Activated CD8-positive, alpha-beta memory T cell treated with anti-CD3 and anti-CD28 coated beads for 1 hour (primary cell): ENCODE measurements at places on chromosomes 7 and 10.

DNA sequence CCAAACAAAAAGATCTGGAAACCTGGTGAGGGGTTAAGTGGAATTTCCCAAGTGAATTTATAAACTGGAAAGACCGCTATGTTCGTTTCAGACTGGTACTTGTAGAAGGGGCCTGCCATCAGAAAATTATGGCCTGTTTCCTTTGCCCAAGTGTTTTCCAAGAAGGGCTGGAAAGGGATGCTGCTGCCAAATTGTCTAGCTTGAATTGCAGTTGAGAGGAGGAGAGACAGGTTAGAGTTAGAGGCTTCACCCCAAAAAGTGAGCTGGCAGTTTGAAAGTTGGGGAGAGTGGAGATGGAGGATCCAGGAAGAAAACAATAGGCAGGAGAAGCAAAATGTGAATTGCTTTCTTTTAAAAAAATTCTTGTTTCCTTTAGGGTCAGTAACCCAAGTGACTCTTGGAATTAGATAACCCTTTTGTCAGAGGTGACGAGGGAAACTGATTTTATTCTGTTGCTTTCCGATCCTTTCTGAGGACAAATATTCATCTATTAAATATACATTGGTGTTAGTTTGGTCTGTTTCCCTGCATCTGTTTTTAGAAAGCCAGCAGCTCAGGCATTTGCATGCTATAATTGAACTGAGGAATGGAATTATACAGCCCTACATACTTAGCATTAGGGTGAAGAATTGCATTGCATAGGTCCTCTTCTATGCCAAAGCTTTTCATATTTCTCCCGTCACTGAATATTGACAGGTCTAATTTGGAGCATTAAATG, 82.5 kb upstream of the PRR15 start:
- no peak for DNase-seq

- no peak for DNase-seq
Observed at GRCh38 chr10:90602862-90603610, 254.8 kb downstream of the HTR7 start.

DNA sequence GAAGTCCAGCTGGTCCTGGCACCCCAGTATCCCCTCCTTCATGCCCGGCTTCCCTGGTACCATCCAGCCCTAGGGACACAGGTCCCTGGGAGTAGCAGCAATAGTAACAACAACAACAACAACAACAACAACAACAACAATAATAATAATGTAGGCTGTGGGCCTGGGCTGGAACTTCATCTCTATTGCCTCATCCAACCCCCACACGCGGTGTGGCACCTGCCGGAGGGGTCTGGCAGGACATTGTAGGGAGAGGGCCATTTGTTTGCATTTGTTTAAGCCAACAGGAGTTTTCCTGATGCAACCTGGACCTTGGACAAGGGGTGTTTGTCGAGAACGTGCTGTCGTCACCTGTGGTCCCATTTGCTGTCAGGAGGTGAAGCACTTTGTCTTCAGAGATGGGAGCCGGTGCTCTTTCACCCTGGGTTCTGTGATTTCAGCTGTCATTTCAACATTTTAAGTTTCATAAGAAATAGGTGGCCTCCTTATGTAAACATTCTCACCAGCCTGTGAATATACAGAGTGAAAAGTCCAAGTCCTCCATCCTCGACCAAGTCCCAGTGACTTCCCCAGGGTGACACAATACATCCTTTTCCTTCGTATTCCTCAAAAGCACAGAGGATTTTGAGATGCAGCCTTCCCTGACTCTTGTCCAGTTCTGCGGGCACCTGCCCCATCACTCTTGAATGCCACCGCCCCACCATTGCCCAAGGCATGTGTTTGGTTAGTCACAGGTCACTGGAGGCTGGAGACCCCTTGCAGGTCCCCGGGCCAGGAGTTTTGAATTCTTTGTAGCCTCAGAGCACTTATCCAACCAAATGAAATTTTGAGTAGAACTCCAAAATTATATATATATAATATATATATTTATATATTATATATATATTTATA, 9.2 kb downstream of the LHPP start:
- DNase-seq: no peak

DNA sequence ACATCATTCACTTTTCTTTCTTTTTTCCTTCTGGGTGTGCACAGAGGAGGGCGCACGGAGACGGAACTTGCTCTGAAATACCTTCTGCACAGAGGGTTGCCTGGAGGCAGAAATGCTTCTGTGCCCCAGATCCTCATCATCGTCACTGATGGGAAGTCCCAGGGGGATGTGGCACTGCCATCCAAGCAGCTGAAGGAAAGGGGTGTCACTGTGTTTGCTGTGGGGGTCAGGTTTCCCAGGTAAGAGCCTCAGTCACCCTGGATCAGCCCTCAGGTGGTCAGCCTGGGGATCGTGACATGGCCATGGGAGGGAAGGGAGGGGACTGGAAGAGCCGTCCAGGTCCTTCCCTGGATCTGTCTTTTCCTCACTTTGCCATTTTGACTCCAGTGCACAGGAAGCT, 33.6 kb downstream of the VWA2 start:
- DNase-seq: no peak

DNA sequence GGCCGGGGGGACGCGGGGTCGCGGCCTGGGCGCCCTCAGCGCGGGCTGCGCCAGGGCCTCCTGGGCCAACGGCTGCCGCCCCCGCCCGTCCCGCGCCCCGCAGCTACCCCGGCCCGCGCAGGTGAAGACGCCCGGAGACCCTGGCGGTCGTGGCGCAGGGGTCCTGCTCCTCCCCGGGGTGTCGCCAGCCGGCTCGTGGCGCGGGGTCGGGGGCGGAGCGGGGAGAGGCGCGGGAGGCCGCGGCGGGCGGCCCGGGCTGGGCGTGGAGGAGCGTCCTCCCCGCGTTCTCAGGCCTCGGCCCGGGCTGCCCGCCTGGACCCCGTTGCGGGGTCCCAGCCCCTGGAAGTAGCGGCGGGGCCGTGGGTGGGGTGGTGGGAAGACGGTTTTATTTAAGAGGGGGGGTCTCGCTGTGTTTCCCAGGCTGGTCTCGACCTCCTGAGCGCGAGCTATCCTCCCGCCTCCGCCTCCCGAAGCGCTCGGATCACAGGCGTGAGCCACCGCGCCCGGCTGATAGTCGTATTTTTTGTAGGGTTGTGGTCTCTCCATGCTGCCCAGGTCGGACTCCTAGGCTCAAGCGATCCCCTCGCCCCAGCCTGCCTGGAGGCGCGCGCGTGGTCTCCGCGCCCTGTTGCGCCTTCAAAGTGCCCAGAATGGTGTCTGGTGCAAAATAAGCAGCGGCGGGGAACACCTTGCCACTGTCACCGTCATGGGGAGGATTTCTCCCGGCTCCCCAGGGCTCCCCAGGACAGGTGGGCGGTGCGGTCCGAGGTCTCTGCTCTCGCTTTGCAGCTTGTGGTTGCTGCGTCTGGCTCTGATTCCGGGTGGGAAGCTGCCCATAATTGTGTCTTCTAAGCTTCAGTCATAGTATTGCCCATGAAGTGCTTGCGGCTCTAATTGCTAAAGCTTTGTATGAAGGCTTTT, 15.3 kb upstream of the SUN1 start:
- DNase-seq: no peak

- DNase-seq: no peak
Observed at GRCh38 chr7:14045651-14046050, 56.2 kb upstream of the ETV1 start.

GRCh38 chr10:123665491-123666286, 466 bp upstream of the GPR26 start:
- no peak for DNase-seq

DNA sequence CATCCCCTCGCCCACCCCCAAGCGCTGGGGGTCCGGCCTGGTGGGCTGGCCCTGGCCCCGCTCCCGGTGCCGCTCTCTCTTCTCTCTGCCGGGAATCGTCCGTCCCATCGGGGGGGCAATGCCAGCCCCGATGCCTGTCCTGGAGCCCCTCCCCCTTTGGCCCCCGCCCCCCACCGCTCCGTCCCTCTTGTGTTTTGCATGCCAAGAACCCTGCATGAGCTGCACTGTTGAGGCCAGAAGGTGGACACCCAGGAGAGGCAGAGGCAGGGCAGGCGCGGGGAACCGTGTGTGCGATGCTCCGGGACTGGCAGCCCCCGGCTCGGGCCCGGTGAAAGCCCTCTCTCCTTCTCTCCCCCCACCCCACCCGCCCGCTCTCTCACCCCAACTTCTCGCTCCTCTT, 22.1 kb upstream of the HSPB1 start:
- DNase-seq: no peak

DNA sequence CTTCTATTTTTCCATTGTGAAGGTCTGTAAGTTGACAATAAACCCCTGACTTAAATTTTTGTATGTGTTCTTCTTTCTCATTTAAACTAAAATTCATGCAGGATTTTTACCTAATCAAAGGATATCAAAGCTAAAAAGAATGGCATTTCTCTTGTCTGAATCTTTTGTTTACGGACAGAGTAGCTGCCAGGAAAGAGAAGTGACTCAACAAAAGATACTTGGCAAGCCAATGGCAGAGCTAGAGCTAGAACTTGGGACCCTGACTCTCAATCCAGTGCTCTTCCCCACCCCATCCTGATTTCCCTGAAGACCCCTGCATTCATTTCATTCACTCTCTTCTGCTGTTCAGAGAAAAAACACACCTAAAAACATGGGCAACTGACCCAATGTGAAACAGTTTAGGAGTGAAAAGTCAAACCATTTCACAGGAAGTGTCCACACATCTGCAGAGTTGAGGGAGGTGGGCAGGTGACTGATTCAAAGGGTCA, 40.2 kb upstream of the PDLIM1 start:
- DNase-seq: no peak

- no peak for DNase-seq
Observed at GRCh38 chr10:124596116-124596785, 134.6 kb downstream of the LHPP start.

GRCh38 chr10:69807122-69807521, 5.4 kb downstream of the COL13A1 start:
- no peak for DNase-seq

DNA sequence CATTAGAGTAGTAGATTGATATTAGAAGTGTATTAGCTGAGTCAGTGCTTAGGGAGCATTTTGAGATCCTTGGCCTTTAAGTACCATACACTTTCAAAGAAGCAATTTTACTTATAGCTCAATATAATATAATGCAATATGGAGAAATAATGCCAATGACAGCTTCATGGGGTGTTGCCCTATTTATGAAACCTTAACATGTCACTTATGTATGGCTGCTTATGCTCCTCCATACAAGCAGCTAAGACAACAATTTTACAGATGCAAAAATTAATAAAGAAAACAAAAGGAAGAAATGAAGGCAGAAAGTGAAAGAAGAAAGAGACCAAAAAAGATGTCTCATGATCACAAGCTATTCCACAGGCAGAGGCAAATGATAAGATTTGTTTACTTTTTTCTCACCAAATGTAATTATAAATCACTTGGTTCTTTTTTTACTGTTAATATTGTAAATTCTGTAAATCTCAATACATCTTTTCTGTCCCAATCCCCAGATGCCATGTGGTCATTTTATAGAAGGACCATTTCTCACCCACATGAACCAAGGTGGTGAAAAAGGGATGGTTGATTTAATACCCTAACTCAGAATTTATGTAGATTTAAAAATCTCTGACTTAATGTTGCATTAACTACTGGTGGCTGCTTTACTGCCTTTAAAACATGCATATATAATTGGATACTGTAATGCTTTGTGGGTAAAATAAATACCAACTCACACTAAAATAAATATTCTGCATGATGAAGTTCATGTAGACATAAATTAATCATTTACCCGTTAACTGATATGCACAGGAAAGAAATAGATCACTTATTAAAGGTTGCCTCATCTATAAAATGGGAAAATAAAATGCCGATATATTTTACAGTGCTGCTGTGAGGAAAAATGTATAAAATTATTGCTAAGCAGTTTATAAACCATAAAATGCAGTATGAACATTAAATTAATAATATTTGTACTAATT, 33.5 kb upstream of the RHOBTB1 start:
- DNase-seq: no peak

- DNase-seq: no peak
Observed at GRCh38 chr10:117663750-117664149, 121.2 kb downstream of the EMX2 start.

DNA sequence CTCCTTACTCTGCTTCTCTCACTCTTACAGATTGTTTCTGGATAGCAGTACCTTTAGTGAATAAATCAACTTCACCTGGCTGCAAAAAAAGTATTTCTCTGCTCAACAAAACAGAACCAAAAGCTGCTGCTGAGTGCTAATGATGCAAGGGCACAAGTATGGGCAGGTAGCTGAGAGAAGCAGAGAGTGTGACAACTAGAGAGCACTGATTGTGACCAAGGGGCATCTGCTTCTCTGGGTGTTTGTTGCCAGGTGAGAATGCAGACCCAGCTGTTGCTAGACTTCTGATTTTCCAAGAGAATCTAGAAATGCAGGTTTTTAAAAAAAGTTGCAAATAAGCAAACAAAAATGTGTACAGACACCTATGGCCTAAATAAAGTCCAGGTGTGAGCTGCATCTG, 25.3 kb upstream of the PPIF start:
- no peak for DNase-seq

DNA sequence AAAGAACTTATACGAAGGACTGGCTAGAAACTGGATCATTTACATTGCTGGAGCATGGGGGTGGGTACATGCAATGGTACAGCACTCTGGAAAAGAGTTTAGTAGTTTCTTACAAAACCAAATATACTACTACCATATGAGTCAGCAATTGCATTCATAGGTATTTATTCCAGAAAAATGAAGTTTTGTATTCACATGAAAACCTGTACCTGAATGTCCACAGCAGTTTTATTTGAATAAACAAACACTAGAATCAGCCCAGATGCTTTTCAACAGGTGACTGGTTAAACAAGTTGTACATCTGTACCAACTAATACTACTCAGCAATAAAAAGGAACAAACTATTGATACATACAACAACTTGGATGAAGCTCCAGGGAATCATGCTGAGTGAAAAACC, 3.4 kb downstream of the SCIN start:
- no peak for DNase-seq

DNA sequence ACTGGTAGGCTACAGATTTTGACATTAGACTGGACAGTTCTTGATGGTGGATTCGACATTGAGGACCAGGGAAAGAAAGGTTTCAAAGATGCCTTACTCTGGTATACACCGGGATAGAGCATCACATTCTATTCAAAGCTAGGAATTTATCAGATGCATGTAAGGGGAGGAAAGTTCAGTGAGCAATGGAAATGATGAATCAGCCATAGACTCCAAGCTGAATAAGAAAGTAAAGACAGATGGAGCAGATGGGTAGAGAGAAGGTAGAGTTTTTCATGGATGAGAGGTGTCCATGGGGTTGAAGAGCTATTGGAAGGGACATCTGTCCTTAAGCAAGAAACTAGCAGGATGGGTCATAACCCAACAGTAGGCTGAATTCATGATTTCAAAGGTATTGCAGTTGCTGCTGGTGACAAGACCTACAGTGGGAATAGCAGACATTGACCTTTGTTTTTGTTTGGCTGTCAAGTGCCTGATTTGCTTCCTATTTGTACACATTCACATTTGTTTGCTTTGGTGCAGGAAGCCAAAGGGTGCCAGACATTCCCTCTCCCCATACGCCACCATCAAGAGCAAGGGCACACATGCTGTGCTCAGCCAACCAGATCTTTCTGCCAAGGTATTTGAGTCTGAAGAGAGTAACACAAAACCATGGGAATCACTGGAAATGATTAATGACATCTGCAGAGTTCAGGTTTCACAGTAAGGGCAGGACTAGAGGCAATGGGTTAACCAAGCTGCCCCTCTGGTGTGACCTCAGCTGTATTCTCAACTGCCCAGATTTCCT, 8.6 kb upstream of the CACUL1 start:
- no peak for DNase-seq
